Liver (tissue), 10 donors: ENCODE measurements at places on chromosomes 4 and X.

DNA sequence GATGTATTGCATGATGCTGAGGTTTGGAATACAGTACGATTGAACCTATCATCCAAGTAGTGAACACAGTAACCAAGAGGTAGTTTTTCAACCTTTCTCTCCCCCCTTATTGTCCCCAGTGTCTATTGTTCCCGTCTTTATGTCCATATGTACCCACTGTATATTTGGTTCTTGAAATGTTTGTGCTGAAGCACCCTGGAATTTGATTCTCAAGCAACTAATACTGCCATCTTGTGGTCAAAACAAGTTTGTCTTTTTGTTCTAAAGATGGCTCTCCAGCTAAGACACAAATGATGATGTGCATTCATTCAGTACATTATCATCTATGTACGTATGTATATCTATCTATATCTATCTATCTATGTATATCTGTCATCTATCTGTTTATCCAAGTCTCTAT, 33.5 kb upstream of the DCX start:
- H3K27me3 ChIP-seq: no peaks in the 10 kb centered on the region
- H3K36me3 ChIP-seq: no peaks in the 10 kb centered on the region
- H3K4me3 ChIP-seq: no peak overlapping the region
- no peaks in the 10 kb centered on the region for H3K4me1 ChIP-seq
- H3K27ac ChIP-seq: no peak overlapping the region
- no peak for DNase-seq

GRCh38 chr4:41104155-41104554, 110.2 kb downstream of the APBB2 start:
- no peaks in the 10 kb centered on the region for H3K27me3 ChIP-seq
- H3K4me1 ChIP-seq: peaks cover 25% of the 10 kb centered on the region
- H3K36me3 ChIP-seq: no peaks in the 10 kb centered on the region
- no peak for DNase-seq
- no peak overlapping the region for H3K4me3 ChIP-seq

GRCh38 chrX:57595381-57595811, 3.6 kb downstream of the ZXDB start:
- H3K27me3 ChIP-seq: no peaks in the 10 kb centered on the region
- DNase-seq: no peak
- peaks cover 3% of the 10 kb centered on the region for H3K4me1 ChIP-seq
- H3K36me3 ChIP-seq: no peaks in the 10 kb centered on the region
- H3K4me3 ChIP-seq: peak overlapping the region; percentile 40

GRCh38 chr4:77187322-77187721, 30.3 kb downstream of the CCNG2 start:
- no peaks in the 10 kb centered on the region for H3K4me1 ChIP-seq
- no peak overlapping the region for H3K4me3 ChIP-seq
- no peaks in the 10 kb centered on the region for H3K27me3 ChIP-seq
- DNase-seq: no peak

DNA sequence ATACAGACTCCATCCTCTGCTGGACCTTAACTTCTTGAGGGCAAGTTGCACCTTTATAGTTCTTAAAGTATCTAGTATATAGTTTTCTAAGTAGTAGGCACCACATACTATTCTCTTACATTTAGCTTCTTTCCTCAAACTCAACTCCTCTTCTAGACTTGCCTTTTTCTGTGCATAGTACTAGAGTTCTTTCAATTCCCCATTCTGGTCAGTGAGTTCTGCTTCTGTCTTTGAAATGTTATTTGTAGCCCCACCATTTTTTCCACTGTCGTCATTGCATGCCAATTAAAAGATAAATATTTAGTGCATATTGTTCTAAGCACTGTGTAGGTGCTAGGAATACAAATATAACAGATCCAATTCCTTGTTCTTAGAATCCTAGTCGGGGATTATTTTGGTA, 31.6 kb downstream of the CDKL5 start:
- H3K4me1 ChIP-seq: peaks cover 6% of the 10 kb centered on the region
- H3K27ac ChIP-seq: no peak overlapping the region
- no peaks in the 10 kb centered on the region for H3K36me3 ChIP-seq
- H3K4me3 ChIP-seq: no peak overlapping the region

DNA sequence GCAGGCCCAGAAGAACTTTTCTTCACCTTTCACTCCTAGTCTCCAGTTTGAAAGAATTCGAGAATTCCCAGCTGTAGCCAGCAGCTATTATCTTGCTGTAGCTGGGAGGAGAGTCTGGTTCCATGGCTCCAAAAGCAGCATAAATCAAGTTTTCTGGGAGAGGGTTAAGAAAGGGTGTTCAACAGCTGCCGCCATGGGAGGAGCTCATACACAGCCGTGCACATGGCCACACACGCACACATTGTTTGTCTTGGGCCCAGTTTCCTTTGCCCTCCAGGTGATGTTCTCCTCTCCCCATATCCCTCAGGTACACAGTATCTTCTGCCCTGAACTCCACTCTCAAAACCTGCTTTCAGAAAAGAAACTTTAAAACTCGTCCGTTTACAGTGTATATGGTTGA, 4.1 kb upstream of the GPC3 start:
- no peak overlapping the region for H3K27ac ChIP-seq
- peaks cover 2% of the 10 kb centered on the region for H3K27me3 ChIP-seq
- H3K4me1 ChIP-seq: peaks cover 4% of the 10 kb centered on the region
- no peak for DNase-seq
- no peak overlapping the region for H3K4me3 ChIP-seq

- H3K36me3 ChIP-seq: no peaks in the 10 kb centered on the region
- H3K4me1 ChIP-seq: no peaks in the 10 kb centered on the region
- no peak overlapping the region for H3K27ac ChIP-seq
- no peak overlapping the region for H3K4me3 ChIP-seq
- no peak for DNase-seq
Observed at GRCh38 chr4:40254608-40255392, 58.0 kb downstream of the RHOH start.
